ENCODE measurements at places on chromosomes 12 and 14.

- DNase-seq, result no peak
Observed at GRCh38 chr12:129854591-129854990, 49.2 kb downstream of the TMEM132D start.

GRCh38 chr14:90523544-90523943 lies 126.7 kb downstream of the CALM1 start:
- peak; percentile 74 for DNase-seq

DNA sequence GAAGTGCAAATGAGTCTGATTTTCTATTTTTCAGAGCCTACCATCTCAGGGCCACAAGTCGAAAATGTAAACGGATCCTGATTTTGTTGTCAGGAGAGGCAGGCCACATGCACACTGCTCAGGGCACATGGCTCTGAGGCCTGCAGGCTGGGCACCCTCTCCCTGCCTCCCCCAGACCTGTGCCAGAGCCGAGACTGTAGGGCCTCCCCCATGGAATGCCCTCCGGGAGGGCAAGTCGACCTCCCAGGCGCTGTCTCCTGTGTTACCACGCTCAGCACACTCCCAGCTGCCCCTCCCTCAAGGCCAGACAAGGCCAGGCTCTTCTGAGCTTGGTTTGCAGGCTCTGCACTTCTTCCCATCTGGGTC lies 121.7 kb downstream of the CRACR2A start:
- no peak for DNase-seq

DNA sequence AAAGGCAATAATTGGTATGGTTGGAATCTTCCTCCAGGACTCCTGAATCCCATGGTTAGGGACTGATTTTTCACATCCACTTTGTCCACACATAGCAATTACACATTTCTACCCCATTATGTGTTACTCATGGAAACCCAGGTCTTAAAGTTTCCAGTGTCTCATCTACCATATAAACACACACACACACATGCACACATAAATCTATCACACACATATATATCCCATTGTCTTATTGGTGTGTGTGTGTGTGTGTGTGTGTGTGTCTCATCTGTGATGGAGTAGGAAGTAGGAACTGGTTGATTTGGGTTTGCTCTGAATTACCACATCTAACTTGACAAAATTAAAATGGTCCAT lies 525.4 kb downstream of the FUT8 start:
- DNase-seq, result no peak

DNA sequence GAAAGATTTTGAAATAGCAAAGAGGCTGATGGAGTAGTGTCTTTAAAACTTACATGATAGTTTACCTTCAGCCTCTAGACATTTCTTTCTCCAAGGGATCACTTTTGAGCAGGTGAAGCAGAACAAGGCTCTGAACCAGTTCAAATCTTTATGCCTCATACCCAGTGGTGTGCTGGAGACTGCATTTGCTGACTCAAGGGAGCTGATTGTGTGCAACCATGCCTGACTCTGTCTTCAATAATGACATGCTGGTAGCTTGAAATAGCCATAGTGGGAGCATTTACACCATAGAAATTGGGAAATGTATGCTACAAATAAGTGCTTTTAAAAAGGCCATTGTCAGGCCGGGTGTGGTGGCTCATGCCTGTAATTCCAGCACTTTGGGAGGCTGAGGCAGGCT lies 482.0 kb downstream of the TMTC2 start:
- DNase-seq, result no peak

GRCh38 chr14:65382586-65382985 lies 29.9 kb upstream of the FUT8 start:
- DNase-seq, result no peak

GRCh38 chr14:35867280-35867629 lies 41.1 kb downstream of the BRMS1L start:
- no peak for DNase-seq

DNA sequence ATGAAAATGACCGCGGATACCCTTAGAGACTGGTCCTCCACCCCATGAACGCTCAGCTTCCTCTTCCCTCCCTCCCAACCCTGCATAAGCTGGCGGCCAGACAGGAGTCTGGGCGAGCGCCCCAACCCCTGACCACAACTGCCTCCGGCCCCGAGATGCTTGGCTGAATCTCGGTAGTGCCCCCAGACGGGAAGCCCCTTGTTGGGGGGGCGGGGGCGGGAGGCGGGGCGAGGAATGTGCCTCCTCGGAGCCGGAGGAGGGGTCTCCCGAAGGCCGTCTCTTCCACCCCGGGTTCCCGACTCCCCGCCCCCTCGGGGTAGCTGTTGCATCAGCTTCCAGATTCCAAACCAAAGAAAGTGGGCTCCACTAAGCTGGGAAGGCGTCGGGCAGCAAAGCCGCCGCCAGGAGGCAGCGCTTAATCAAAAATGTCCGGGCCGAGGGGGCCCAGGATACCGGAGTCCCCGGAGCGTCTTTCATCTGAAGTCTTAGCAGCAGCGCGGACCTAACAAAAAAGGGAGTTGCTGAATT lies 7.1 kb upstream of the MRPL52 start:
- DNase-seq, result peak; percentile 52

GRCh38 chr14:65043893-65044595 lies 57.3 kb downstream of the FNTB start:
- DNase-seq, result no peak

DNA sequence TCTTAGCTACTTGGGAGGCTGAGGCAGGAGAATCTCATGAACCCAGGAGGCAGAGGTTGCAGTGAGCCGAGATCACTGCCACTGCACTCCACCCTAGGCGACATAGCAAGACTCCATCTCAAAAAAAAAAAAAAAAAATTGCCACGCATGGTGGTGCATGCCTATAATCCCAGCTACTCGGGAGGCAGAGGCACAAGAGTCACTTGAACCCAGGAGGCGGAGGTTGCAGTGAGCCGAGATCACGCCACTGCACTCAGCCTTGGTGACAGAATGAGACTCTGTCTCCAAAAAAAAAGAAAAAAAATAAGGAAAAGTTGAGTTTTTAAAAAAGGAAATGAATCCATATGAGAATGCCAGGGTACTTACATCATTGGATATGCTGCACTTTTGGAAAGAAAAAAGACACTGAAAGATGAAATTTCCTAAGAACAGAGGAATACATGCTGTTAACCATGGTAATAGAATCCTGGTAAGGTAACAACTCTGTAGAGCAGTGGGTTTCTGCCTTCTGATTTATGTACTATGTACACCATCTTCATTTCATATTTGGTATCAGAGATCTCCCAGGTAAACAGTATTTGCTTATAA lies 222.7 kb downstream of the ERC1 start:
- no peak for DNase-seq

GRCh38 chr12:31361730-31362114 lies 35.8 kb upstream of the SINHCAF start:
- DNase-seq, result no peak

- no peak for DNase-seq
Observed at GRCh38 chr12:131458048-131458374, 252.9 kb upstream of the SFSWAP start.

- no peak for DNase-seq
Observed at GRCh38 chr12:110819646-110820045, 27.1 kb upstream of the CCDC63 start.

DNA sequence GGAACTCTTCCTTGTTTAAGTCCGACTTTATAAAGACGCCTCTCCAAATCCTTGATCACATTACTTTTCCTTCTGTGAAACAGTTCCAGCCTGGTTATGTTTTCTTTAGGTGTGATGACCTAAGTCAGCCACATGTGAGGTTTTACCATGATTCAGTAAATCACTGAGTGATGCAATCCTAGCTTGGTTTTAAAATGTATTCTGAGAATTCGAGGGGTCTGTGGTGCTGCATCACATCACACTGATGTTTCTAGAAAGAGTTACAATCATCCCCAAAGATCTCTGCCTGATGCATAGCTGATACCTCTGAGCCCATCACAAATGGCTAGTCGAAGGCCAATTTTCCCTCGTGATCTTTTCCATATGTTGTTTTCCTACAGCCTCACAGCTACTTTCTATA lies 152.7 kb downstream of the ANO2 start:
- no peak for DNase-seq

DNA sequence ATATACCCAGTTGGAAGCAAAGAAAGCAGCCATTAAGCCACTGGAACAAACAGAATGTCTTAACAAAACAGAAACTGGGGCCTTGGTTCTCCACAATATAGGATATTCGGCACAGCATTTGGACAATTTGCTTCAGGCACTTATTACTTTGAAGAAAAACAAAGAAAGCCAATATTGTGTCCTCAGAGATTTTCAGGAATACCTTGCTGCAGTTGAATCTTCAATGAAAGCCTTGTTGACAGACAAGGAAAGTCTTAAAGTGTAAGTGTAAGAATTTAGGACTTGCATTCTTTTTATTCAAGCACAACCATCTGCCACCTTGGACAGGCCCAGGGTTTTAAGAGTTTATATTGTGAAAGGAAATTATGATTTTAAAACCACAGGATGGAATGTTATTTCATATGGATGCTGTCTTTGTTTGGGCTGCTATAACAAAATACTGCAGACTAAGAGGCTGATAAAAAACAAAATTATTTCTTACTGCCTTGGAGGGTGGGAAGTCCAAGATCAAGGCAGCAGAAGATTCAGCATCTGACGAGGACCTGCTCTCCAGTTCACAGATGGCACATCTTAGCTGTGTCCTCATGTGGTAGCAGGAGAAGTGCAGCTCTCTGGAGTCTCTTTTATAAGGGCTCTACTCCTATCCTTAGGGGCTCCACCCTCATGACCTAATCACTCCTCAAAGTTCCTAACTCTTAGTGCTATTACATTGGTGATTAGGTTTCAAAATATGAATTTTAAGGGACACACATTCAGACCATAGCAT lies 197.0 kb downstream of the SYNE2 start:
- DNase-seq, result no peak

GRCh38 chr12:60251091-60251490 lies 655.3 kb downstream of the SLC16A7 start:
- DNase-seq, result no peak

DNA sequence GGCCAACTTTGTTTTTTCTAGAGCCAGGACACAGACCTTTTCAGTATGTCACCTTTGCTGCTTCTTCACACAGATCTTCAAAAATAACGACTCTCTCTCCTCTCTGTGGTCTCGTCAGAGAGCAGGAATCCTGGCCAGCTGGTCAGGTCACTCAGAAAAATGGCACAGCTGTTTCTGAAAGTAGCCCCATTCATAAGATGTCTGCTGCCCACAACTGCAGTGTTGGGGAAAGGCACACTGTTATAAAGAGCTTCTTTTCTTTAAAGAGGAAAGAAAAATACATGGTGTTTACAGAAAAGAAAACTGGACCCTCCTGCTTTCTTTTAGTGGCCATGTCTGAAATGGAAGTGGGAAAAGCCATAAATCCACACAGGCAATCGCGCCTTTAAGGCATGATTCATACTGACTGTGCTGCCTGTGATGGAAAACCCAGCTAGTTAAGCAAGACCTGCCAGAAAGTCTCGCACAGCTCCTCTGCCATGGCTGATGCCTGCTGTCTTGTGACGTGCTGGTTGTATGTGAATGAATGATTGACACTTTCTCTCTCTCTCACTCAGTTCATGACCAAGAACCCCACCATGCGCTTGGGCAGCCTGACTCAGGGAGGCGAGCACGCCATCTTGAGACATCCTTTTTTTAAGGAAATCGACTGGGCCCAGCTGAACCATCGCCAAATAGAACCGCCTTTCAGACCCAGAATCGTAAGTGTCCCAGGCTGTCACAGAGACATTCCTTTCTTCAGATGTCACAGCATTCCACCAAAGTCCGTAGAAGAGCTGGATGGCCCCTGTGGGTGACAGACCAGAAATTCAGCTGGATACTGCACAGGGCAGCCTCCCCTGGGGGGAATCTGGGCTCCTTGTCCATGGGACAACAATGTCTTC lies 147.9 kb upstream of the HIF1A start:
- peak; percentile 77 for DNase-seq

DNA sequence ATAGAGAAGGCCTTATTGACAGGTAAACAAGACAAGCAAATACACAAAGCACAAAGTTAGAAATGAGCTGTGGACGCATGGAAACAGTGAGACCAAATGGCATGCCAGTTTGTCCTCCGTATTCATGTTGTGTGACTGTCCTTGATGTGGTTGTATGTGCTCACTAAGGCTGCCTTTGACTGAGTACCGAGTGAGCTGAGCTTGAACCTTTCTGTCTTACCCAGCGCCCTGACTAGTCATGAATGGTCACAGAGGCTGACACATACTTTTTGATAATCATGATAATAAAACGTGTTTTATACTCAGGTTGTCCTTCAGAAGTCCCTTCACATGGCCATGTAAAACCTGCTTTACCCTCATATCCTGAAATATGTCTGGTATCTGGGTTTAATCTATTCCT lies 553 bp upstream of the CATSPERB start:
- DNase-seq, result no peak

GRCh38 chr12:55708695-55709233 lies 1.1 kb upstream of the ITGA7 start:
- DNase-seq, result no peak

DNA sequence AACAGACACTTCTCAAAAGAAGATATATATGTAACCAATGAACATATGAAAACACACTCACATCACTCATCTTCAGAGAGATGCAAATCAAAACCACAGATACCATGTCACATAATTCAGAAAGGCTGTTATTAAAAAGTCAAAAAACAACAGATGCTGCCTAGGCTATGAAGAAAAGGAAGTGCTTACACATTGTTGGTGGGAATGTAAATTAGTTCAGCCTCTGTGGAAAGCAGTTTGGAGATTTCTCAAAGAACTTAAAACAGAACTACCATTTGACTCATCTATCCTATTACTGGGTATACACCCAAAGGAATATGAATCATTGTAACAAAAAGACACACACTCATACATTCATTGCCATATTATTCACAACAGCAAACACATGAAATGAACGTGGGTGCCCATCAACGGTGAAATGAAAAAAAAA lies 35.1 kb downstream of the EIF2S3B start:
- DNase-seq, result peak; percentile 0

GRCh38 chr14:98908050-98908449 lies 363.9 kb downstream of the BCL11B start:
- no peak for DNase-seq

DNA sequence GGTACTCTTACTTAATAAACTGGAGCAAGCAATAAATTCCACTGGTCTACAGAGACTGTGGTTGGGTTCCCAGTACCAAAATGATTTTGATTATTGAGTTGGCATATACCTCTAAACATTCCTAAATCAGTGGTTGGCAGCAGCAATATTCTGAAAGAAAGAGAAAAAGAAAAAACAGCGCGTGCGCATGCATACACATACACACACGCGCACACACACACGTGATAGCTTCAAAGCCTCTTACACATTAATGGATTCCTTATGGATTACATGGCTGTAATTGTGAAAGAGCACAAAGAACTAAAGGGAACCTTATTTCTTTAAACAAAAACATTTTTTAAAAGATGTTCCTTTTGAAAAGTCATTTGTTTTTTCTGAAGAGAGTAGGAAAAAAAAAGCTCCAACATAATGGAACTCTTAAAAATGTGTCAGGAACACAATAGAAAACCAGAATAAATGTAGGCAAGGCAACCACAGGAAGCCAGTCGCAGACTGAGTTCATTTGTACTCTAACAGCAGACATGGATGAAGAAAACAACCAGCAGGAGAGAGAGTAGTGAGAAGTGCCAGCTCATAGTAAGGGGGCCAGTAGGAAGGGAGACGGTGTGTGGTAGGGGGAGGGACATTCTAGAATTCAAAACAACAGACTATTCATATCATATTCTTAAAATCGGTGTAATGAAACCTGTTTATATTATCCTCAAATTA lies 80.0 kb downstream of the DRAM1 start:
- no peak for DNase-seq

Measured in A172 (cell line).